ENCODE measurements at places on chromosomes 16 and 17.

DNA sequence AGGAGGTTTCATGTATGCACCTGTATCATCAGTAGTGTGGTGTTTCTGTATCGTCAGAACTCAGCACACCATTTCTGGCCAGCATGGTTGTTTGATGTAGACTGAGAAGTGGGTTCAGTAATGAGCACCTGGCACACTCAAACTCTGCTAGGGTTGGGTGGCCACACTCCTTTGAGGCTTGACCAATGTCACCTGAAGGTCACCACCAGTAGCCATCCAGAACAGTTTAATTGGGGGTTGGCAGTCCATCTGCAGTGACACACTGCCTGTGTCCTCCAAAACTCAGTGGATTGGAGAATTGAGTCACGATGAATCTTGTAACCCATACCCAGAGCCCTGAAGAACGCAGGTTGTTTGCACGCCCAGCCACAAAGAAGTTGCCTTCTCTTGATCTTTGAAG, 86.8 kb upstream of the HSBP1 start:
- DNase-seq: no peak

DNA sequence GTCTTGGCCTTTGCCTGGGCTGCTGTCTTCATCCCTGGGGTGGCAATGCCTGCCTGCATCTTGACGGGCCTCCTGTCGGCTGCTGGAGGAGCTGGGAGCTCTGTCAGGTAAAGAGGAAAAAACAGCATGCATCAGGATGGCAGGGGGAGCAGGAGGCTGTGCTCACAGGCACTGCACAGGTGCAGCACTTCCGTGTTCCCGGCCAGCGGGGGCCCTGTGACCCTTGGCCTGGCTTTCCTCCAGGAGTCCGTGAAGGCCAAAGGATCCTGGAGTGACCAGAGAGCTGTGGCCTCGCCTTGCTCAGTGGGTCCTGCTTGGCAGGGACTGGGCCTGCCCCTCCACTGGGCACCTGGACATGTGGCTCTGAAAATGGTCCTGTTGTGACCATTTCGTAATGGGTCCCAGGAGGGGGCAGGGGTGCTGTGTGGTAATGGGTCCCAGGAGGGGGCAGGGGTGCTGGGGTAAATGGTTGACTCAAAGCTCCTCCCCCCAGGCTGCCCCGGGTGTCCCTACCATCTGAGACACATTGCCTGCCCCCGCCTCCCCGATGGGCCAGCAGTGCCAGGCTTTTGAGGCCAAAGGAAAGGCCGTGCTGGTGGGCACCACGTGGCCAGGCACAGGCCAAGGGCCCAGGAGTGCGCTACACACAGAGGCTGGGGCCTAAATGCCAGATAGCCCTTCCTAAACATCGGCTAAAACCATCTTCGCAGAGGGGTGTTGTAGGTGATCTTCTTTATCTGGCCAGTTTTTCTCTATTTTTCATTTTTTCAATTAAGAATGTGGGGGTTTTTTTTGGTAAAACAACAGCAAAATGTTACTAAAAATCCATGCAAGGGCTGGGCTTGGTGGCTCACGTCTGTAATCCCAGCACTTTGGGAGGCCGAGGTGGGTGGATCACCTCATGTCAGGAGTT, 4.0 kb upstream of the FASN start:
- DNase-seq: no peak

DNA sequence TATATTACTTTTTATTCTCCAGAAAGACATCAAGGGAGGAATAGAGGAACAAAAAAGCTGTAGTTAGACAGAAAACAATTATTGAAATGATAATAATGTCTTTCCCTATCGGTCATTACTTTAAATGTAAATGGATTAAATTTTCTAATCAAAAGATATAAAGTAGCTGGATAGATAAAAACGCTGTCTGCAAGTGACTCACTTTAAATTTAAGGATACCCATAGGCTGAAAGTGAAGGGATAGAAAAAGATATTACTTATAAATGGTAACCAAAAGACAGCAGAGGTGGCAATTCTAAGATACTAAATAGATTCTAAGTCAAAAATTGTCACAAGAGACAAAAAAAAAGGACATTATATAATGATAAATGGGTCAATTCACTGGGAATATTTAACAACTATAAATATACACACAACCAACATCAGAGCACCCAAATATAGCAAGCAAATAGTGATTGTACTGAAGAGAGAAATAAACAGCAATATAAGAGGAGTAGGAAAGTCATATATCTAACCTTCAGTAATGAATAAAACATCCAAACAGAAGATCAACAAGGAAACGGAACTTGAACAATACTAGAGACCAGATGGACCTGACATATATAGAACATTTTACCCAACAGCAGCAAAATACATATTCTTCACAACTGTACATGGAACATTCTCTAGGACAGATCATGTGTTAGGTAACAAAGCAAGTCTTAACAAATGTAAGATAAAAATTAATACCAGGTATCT, 116.9 kb downstream of the BRIP1 start:
- DNase-seq: no peak

DNA sequence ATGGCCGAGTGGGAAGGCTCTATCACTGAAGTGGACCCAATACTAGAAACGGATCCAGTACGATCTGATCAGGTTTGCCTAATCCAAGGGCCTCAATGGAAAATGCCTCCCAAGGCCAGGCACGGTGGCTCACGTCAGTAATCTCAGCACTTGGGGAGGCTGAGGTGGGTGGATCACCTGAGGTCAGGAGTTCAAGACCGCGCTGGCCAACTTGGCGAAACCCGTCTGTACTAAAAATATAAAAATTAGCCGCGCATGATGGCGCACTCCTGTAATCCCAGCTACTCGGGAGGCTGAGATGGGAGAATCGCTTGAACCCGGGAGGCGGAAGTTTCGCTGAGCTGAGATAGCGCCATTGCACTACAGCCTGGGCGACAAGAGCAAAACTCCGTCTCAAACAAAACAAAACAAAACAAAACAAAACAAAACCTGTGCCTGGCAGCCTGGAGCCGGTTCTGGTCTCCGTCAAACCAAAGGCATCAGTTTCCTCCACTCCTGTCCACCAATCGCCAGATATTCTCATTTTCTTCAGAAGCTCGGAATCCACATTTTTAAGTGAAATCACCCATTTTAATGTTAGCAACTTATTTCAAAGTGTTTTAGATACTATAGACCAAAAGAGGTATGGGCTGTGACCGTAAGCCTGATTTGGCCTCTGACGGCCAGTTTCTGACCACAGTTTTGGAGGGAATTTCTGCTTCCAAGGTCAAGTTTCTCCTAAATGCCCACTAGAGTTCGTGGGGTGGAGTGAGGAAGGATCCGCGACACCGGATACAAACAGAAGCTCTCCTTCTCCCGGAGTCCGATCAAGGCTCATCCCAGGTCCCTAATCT, 664 bp downstream of the NQO1 start:
- no peak for DNase-seq

DNA sequence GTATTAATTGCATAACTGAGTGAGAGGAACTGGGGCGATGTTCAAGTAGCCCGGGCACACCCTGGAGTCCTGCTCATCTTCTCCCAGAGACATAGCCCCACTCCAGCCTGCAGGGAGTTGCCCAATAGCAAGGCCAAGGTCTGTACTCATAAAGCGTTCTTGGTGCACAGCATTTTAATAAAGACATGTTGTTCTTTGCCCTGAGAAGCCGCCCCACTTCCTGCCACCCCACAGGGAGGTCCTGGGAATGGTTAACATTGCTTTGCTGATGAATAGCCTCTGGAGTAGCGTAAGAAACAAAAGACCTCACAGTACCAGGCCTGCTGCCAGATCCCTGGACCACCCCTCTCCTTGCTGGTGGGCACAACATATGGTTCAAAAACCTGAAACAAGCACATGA, 21.6 kb upstream of the CDH1 start:
- DNase-seq: no peak

DNA sequence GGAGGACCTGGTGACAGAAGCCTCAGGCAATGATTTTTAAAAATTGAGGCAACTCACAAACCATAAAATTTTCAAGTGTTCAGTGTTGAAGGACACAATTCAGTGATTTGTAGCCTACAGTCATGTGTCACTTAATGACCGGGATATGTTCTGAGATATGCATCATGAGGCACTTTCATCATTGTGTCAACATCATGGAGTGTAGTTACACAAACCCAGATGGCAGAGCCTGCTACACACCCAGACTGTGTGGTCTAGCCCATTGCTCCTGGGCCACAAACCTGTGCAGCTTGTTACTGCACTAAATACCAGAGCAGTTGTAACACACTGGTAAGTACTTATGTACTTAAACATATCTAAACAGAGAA, 1.6 kb downstream of the PRSS41 start:
- no peak for DNase-seq

DNA sequence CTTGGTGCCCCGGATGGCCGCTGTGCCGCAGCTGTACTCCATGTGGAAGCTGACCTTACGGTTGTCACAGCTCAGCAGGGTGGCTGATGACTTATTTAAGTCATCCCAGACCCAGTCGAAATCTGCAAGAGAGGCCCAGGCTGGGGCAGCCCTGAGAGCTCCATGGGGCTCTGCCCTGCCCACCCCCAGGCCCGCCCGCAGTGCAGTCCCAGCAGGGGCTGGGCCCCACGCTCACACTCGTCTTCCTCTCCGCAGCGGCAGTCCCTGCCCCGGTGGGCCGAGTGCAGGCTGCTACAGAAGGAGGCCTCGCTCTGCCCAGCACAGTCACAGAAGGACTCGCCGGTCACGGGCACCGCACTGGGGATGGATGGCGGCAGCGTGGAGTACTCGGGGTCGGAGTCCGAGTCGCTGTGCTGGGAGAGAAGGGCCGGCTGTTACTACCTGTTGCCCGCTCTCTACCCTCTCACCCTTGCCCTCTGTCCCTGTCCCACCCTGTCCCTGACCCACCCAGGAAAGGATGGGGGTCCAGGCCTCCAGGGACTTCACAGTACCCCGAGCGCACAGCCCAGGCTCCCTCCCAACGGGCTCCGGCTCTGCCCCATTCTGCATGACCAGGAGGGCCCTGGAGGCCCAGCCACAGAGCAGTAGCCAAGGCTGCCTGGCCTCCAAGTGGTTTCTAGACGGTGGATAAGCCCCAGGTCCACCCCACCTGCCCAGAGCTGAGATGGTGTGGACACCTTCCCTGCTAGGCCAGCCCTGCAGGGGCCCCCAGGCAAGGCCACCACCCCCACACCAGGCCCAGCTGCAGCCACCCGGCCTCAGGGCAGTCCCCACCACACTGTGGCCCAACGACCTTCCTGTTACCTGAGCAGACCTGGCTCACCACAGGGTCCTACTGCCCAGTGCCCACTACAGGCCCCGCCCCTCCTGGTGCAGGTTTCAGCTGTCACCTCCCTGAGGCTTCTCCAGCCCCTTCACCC, 3.9 kb downstream of the SPSB3 start:
- DNase-seq: no peak

DNA sequence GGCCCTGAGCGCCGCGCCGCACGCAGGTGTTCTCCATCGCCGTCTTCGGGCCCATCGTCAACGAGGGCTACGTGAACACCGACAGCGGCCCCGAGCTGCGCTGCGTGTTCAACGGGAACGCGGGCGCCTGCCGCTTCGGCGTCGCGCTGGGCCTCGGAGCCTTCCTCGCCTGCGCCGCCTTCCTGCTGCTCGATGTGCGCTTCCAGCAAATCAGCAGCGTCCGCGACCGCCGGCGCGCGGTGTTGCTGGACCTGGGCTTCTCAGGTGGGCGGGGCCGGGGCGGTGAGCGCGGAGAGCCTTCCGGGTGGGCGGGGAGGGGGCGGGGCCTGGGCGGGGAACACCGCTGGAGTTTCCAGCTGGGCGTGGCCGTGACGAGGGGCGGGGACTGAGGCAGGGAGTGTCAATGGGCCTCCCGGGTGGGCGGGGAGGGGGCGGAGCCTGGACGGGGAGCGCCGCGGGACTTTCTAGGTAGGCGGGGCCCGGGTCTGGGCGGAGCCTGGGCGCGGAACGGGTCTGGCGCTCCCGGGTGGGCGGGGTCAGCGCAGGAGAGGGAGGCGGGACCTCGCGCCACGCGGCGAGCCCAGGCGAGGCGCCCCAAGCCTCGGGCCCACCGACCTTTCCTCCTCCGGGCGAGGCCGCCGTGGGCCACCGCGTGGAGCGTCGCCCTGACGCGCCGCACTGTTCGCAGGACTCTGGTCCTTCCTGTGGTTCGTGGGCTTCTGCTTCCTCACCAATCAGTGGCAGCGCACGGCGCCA, 2.4 kb downstream of the SYNGR3 start:
- DNase-seq: no peak

- DNase-seq: no peak
These were observed at the start of gene TOX3 for GRCh38 chr16:52547004-52547833. Gene TOX3 (minus strand): TSS chr16:52547143. CDS start chr16:52546723, 420 bp downstream.

- DNase-seq: no peak
These were observed 39.7 kb downstream of the REXO5 start for GRCh38 chr16:20846030-20846429.

DNA sequence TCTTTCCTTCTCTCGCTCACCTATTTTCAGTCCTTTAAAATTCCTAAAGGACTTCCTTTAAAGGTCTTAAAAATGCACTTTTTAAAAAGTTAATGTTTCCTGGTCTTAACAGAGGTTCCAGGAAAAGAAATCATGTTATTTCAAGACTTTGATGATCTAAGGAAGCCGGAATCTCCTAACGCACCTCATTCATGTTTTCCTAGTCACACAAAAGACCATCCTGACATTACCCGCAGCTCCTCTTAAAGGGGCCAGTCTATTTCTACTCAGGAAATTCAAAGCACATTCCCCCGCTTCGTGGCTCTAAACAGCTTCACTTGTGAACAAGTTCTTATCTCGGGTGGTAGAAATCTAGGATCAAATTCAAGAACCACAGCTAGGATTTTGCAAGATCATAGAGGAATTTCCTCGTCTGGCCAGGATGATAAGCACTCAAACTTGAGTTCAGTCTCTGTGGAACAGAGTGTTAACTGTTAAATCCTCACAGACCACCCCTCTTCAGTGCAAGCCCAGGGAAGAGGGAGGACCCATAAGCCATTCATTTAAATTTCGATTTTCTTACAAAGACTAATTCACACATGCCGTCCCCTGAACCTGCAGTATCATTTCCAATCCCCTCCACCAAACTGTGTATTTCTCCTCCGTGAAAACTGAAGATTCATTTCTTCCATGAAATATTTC, 137.1 kb upstream of the AXIN2 start:
- DNase-seq: no peak

DNA sequence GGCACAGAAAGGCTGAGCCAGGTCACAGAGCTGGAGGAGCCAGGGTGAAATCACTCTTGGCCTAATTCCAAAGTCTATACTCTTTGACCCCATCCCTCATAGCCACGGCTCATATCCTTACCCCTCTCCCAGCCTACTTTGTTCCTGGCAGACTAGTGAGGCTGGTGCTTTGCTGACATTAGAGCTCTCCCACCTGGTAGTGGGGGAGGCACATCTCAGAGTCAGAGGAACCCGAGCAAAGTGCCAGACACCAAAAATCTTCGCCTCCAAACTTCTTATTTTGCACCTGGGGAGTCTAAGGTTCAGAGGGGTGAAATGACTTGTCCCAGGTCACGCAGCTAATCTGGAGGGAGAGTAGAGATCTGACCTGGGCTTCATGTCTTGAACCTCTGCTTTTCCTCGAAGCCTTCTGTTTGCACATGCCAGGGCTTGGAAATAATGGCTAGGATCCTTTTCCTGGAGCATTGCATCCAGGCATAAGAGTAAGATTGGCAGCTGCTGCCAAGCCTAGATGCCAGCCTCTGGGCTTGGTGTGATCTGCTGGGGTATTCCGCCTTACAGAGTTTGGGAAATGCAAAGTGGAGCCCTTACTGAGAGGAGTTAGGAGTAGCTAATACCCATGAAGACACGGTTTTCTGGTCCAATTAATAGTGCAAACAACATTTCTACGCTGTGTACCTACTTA, 126.9 kb downstream of the SPACA3 start:
- DNase-seq: no peak

- DNase-seq: peak; percentile 94
These were observed 18.1 kb upstream of the RAB11FIP4 start for GRCh38 chr17:31373150-31374093.
